HepG2 (cell line): ENCODE measurements at places on chromosomes 5 and 9.

- no peak for DNase-seq
Observed at GRCh38 chr5:141420855-141421488, at the start of gene PCDHGA11. TSS of gene PCDHGA11 (plus strand) at chr5:141421051. CDS start at chr5:141421228, 177 bp downstream.

- no peak for DNase-seq
Observed at GRCh38 chr9:108874058-108874788, 12.2 kb downstream of the ACTL7A start.

DNA sequence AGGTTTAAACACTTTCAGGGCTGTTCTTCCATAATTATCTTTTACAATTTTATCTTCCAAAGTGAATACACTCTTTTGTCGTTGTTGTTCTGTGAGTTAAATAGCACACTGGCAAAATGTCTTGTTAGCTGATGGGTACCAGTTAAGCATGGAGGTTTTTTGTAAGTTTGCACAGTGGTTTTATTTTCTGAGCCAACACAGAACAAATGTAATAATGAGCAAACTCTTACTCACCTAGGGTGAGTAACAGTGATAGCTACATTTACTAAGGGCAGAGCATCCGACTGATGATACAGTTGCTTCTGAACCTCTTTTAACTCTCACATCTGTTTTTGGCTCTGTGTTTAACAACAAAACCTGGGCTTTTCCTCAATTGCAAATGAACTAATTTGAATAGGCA lies 103.2 kb downstream of the CTNND2 start:
- DNase-seq, result no peak

- DNase-seq, result no peak
Observed at GRCh38 chr5:64526734-64527439, 21.1 kb downstream of the RGS7BP start.

- no peak for DNase-seq
Observed at GRCh38 chr9:70954126-70954525, 167.3 kb downstream of the TRPM3 start.

- no peak for DNase-seq
Observed at GRCh38 chr5:68382640-68383039, 167.1 kb downstream of the PIK3R1 start.
